ENCODE measurements at places on chromosomes 3 and 15.

DNA sequence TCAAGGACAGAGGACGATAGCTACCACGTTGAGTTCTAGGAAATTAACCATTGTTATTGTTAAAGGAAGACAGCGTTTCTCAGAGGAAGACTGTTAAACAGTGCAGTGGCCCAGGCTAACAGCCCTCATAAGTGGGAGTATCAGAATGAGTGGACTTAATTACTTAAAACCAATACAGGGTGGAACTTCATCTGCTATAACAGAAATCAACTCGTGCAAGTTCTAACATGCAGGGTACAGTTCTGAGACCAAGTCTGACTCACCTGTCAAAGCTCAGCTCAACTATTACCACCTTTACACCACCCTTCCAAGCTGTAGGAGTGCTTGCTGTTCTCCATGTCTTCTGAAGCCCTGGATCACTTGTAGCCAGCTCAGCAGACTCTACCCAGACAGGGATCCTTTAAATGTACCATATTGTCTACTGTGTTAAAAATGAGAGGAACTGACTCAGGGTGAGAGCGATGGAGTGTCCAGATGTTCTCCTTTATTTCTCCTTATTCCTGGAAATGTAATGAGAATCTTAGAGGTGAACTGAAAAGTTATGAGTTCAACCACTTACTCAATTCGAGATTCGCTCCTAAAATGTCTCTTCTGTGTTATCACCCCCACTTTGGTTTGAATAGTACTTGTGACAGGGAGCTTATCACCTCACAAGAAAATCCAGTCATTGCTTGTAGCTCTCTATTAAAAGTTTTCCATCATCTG, 26.5 kb downstream of the CD86 start:
- no peak for DNase-seq

DNA sequence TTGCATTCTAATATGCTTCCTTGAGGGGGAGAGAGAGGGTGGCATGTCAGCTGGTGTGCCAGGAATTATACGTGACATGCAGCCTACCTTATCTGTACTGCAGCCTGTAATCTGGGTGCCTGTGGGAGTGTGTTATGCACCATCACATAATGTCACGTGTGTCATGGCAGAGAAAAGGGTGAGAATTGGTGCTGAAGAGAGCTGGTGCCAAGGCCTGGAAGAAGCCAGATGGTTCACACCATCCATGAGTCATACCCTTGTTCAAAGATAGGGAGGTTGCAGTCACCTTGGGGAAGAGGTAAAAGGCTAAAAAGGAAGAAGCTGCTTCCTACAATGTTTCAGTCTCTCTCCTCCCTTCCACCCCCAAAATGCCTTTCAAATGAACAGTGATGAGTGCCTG, 5.3 kb downstream of the BRPF1 start:
- DNase-seq, result no peak

DNA sequence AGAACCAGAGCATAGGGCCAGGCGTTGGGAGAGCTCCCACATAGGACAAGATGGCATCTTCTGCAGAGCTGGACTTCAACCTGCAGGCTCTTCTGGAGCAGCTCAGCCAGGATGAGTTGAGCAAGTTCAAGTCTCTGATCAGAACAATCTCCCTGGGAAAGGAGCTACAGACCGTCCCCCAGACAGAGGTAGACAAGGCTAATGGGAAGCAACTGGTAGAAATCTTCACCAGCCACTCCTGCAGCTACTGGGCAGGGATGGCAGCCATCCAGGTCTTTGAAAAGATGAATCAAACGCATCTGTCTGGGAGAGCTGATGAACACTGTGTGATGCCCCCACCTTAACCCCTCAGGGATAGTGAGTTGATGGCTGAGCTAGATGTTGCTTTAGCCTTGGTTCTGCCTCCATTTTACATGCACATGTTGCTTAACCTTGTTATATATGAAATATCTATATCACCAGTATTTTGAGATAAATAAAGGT, at the start of gene PYDC2:
Gene PYDC2 (plus strand): TSS at position 51 of the 483 bp plus-strand sequence. CDS start 0 bp downstream, at position 51.
- no peak for DNase-seq

GRCh38 chr15:41848631-41849030, 10.0 kb downstream of the PLA2G4B start:
- no peak for DNase-seq

GRCh38 chr3:149796026-149796425, 3.7 kb upstream of the ANKUB1 start:
- DNase-seq, result no peak

DNA sequence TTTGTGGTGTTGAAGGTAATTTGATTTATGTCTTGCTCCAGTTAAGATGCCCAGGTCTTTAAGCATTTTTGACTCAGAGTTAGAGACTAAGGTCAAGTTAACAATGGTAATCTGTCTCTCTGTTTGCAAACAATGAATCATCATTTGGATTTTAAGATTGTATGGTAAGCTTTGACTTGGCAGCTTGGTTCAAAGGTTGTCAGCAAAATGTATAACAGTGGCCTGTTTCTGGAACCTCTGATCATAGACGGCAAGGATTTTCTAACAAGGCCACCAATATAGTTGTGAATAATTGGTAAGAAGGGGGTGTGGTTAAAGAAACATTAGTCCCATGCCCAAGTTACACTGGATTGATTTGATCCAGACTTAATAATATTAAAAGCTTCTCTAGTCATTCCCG, 775.2 kb upstream of the GOLIM4 start:
- no peak for DNase-seq

- DNase-seq, result no peak
Observed at GRCh38 chr3:149497966-149498670, 23.6 kb downstream of the TM4SF4 start.

GRCh38 chr15:31237043-31237324, 89.7 kb upstream of the KLF13 start:
- DNase-seq, result no peak

DNA sequence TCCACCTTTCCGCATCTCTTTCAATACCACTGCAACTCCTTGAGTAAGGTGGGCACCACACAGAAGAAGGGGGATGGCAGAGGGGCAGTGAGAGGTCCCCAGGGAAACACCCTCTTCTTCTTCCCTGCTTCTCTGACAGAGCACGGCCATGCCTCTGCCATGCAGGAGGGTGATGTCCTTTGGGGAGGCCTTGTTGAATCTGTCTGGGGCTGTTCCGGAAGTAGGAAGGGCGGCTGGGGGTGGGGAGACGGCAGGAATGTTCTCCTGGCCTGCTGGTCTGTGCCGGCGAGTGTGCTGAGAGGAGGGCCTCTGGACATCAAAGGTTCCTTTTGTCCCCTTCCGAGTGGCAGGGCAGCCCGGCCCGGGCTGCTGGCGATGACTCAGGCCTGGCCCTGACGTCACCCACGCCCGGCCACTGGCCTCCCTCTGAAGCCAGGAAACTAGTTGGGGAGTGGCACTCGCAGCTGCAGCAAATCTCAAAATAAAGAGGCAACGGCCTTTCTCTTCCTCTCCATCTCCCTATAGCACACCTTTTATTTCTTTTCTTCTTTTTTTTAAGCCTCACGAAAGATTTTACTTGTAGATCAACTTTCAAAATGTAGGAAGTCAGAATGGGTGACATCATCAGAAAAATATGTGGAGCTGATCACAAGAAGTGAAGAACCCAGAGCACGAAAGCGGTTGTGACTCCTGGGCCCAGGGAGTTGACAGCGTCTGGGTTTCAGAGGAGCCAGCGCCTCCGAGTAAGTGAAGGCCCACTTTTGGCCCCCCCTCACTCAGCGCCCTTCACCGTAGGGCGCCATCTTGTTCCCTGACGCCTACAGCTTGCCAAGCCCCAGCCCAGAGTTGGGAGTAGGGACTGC, at the start of gene ZBTB38:
Gene ZBTB38 (plus strand): TSS at position 443 of the 863 bp plus-strand sequence. CDS start 73,885 bp downstream, outside the sequence.
- peak; percentile 80 for DNase-seq

DNA sequence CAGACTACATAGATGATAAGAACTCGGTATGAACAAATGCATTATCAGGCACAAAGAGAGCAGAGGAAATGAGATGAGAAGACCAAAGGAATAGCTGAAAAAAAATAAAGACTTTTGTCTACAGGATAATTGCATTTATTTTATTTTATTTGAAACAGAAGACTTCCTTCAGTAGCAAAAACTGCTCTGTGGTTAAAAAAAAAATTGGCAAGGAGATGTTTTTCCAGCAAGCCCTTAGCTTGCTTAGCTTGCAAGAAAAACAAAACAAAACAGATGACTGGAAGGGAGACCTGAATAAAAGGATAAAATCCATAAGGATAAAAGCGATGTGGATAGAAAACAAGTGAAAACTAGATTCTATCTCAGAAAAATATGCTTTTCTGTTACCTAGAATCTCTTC, 9.1 kb upstream of the PPM1L start:
- no peak for DNase-seq

GRCh38 chr3:64327100-64327804, 102.0 kb upstream of the PRICKLE2 start:
- peak; percentile 54 for DNase-seq

GRCh38 chr15:73028031-73028430, 24.2 kb upstream of the NEO1 start:
- DNase-seq, result no peak

DNA sequence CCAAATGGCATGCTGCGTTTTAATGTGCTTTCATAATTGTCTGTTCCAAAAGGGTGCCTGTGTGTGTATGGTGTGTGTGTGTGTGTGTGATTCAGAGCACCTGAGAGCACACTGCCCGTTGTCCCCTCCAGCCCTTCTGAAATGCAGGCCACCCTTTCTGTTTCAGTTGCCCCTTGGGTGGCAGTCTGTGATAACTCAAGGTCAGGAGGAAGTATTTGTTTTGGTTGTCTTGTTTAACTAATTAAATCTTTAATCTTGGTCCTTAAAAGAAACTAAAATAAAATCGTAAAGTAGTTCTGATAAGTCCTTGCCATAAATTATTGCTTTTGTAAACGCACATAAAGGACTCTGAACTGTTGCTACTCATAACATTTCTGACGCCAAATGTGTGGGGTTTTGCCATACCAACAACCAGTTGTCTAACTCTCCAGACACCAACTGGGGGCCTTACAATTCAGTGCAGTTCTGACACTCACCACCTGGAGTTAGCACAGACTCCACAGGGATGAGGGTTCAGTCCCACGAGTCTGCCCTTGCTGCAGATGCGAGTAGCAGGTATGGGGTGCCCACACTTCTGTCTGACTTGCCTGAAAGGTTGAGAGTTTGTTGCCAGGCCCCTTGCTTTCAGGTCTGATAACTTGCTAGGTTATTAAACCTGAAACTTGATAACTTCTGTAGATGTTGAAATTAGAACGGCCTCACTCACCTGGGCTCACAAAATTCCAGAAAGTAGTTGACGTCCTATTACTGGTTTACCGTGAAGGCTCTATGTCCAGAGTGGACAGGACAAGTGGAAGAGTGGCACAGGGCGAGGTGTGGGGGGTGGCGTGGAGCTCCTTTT, 157.3 kb downstream of the IGF1R start:
- no peak for DNase-seq

DNA sequence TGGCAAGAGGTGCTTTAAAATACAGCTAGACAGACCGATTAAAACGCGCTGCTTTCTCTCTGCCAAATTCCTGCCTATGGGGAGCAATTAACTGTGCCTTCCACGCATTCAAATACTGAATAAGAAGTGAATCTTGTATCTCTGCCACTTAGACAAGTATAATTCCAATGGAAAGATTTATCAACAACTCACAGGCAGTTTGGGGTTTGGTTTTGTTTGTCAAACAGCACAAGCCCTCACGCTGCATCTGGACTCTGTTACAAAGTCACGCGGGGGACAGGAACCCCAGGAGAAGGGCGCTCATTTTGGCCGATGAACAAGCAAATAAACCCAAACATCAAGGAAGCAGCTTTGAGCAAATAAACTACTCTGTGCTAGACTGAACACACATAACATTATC, 61.8 kb upstream of the TMCO5A start:
- no peak for DNase-seq

DNA sequence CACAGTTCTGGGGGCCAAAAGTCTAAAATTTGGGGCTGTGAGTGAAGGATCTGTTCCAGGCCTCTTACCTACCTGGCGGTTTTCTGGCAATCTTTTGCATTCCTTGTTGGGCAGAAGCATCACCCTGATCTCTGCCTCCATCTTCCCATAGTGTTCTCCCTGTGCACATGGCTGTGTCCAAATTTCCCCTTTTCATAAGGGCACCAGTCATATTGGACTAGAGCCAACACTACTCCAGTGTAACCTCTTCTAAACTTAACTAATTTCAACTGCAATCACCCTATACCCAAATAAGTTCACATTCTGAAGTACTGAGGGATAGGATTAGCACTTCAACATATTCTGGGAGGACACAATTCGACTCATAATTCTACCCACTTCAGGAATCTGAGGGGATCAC, 85.0 kb downstream of the CCNL1 start:
- DNase-seq, result no peak

GRCh38 chr3:16606398-16606797, 1.2 kb upstream of the DAZL start:
- DNase-seq, result no peak

GRCh38 chr3:145531548-145531947, 629.4 kb downstream of the PLOD2 start:
- DNase-seq, result no peak

GRCh38 chr3:109563149-109563548, 225.8 kb upstream of the DPPA4 start:
- no peak for DNase-seq

- no peak for DNase-seq
Observed at GRCh38 chr3:56621681-56622080, 61.4 kb downstream of the TASOR start.

- DNase-seq, result no peak
Observed at GRCh38 chr3:170476291-170476690, 57.6 kb downstream of the CLDN11 start.

DNA sequence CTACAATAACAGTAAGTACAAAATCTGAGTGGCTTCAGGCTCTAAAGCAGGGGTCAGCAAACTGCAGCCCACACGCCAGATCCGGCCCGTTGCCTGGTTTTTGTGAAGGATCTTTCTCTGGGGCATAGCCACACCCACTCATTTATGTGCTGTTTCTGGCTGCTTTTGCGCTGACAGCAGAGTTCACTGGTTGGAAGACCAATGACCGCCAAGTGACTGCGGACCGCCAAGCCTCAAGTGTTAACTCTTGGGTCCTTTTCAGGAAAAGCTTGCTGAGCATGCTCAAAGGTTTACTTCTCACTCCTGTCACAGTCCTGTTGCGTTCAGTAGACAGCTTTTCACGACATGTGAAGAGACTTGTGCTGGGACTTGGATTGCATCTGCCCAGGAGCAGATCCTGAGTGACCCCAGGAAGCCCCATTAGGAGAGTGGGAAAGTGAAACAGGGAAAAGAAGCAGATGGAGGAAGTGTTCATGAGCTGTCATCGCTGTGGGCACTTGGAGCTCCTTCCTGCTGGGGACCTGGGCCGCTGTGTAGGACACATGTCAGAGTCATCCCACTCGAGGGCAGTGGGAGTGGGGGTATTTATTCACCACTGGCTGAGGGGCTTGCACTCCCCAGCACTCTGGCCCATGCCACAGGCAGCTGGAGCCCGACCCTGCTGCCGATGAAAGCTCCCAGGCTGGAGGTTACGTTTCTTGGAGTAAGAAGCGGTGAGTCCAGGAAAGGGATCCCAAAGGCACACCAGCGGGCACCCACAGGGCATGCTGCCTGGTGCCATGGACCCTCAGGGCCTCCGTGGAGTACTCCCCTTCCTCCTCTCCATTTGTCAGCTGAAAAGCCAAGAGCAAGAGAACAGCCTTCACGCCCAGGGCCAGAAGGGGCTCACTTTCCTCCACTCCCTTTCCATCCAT, 249.1 kb downstream of the PLCL2 start:
- DNase-seq, result no peak

- peak; percentile 21 for DNase-seq
Observed at GRCh38 chr3:15983232-15983631, 185.5 kb upstream of the ANKRD28 start.

GRCh38 chr3:13878281-13879101, 1.4 kb downstream of the WNT7A start:
- DNase-seq, result no peak

- DNase-seq, result no peak
Observed at GRCh38 chr3:26312816-26313215, 309.8 kb upstream of the LRRC3B start.
